Activated CD4-positive, alpha-beta T cell treated with anti-CD3 and anti-CD28 coated beads for 36 hours (primary cell): ENCODE measurements at places on chromosomes 1 and 21. TPM values are rescaled to one million over a fixed set of nuclear protein-coding genes. Genes with fewer than 3 reads are reported as not detected.

DNA sequence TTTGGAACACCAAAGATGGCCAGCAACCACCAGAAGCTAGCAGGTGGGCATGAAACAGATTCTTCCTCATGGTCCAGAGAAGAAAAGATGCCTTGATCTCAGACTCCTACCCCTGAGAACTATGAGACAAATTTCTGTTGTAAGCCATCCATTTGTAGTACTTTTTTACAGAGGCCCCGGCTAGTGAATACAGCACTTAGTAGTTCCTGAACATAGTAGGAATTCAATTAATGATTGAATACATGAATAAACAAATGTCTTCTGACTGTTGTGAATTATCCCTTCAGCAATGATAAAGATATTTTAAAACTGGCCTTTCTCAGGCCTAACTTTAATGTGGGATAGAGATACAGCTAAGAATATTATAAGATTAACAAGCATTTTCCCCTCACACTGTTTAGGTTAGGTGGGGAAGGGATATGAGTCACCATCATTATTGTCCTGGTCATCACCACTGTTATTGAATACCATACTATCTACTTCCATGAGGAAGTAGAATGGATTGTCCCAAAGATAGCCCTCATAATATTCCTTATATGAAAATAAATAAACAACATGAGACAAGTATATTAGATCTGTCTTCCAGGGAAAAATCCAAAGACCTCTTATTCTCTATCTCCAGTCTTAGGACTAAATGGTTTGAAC lies 51.4 kb downstream of the ADCY10 start:
- DNase-seq = no peak

GRCh38 chr1:221743416-221744208 lies 1.7 kb upstream of the DUSP10 start:
- DNase-seq = no peak

DNA sequence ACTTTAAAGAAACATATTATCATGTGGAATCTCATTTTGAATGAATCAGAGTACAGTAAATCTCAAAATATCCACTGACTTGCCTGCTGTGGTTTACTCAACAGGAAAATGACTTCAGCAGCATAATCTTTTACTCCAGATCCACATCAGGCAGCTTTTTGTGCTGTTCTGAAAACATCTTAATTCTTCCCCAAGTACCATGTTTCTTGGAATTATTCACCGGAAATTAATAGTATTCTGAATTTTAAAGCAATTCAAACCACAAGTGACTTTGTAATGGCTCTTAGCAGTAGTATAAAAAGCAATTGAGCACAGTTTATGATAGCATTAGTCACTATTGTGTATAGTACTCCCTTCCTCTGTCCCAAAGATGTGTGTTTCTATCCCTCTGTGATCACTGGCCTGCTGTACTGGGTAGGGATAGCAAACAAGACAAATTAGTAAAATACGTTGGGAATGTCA lies 64.2 kb upstream of the ERRFI1 start:
- DNase-seq = no peak

DNA sequence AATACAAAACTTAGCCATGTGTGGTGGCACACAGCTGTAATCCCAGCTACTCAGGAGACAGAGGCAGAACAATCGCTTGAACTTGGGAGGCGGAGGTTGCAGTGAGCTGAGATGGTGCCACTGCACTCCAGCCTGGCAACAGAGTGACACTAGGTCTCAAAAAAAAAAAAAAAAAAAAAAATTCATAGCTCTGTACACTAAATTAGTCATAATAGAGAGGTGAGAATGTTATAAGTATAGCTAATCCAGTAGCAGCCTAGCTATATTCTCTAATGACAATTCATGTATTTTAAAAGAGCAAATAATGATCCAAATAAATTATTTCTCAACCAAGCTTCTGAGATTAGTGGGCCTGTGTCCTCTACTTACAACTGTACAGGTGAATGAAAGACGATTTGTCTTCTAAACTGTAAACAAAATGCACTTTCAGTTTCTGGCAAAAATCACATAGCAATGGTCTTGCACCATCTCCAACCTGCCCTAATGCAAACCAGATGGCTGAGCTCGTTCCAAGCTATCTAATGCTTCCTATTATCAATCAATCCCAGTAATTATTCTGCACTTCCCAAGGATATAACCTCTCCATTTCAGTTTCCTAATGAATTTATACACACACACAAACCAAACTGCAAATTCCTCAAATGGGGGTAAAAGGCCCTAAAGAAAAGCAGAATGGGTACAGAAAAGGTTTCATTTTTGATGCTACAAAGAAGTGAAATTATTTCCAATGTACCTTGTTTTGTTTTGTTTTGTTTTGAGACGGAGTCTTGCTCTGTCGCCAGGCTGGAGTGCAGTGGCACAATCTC lies 56.5 kb downstream of the GATAD2B start:
- no peak for DNase-seq

DNA sequence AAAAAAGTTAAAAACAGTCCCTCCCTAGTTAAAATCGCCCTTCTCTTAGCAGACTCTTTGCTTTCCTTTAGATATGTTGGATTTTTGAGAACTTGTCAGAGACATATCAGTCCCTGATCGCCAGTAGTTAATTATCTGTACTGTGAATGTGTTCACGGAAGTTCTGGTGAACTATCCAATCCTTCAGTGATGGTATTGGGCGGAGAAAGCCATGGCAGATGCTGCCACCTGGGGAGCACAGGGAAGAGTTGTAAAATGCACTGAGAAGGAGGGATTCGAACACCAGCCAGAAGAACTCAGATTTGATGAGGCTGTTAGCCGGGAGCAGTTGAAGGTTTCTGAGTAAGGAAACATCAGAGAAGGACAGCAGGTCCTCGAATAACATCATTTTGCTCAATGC lies 17.5 kb upstream of the KIF14 start:
- no peak for DNase-seq

DNA sequence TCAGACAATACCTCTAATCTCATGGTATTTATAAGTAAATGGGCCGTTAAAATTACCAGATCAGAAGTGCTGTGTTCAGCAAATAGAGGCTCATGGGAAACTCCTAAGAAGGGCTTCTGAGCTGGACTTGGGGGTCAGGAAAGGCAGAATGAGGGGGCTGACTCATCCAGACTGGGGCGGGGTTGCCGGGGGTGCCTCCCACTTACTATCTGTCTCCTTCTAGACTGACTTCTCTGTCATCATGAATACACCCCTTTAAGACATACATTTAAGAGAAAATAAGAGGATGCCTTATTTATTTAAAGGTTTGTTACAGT lies 96.0 kb upstream of the ERRFI1 start:
- no peak for DNase-seq

DNA sequence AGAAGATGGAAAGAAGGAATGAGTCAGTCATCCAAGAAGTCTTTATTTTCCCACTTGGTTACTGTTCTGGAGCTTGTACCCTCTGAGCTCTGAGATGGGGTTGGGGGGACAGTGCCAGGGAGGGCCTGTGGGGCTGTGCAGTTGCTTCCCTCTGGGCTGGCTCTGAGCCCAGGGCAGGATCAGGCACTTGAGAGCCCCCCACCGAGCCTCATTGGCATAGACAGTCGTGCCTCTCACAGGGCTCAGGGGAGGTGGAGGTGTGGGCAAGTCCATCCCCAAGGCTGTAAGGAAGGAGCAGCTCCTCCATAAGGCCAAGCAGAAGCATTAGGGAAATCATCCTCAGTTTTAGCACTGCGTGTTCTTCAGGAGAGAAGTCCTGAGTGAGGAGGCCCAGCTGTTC lies 2.5 kb upstream of the ARL8A start:
- DNase-seq = peak; percentile 16

DNA sequence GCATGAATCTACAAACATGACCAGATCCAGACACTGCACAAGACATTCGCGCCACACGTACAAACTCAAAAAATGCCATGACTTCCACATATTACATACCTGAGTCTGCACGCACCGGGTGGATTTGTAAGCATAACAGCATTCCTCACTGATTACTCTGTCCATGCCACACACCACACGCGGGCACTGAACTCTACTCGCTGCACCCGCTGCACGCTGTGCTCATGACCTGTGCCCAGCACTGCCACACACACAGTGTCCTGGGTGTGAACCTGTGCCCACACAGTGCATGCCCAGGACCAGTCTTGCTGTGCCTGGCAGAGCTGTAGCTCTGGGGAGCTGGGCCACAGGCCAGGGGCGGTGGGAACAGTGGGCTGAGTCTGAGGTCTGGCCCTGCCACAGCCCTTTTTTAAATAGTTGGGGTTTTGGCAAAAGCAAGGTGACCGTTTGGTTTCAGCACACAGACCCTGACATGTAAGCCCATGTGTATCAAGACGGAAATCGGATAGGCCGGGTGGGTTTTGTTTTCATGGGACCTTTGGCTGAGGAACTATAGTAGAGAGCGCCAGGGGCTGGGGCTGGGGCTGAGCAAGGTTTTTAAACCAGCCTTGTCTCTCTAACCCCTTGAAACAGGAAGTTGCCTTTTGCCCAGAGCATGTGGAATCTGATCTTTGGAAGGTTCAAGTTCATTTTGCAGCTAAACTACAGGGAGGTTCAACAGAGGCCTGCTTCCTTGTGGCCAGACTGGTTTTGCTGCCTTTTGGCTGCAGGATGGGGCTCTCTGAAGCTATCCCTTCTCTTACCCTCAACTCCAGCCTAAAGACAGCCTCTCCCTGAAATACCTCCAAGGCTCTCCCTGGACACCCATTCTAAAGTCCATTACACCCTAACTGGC lies 12.3 kb upstream of the GOLT1A start:
- DNase-seq = no peak

DNA sequence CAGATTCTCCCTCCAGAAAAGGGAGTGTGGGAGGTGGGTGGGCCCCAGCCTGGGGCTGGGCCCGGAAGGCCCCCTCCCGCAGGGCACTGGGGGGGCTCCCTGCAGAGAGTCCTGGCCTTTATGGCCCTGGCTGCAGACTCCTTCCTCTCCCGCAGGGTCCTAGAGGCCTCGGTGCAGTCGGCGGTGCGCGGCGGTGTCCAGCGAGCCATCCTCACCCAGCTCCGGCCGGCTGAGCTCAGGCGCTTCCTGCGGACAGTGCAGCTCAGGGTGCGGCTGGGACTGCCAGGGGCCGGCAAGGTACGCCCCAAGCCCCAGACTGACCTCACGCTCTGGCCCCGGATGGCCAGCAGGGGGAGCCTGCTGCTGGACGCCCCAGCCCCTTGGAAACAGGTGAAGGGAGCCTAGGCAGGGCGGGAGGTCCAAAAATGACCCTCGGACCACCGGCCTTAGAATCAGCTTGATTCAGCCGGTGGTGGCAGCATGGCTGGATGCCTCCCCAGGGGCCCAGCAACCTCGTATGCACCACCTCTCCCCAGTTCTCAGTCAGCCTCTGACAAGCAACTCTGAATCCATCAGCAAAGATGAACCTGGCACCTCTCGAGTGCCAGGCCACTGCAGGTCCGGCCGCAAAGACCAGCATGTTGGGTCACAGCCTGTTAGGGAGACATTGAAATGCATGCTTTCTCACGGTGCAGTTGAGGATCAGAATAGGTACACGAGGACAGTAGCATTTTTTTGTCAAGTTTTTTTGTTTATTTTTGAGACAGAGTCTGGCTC lies 20.6 kb downstream of the MTHFR start:
- DNase-seq = peak; percentile 62

DNA sequence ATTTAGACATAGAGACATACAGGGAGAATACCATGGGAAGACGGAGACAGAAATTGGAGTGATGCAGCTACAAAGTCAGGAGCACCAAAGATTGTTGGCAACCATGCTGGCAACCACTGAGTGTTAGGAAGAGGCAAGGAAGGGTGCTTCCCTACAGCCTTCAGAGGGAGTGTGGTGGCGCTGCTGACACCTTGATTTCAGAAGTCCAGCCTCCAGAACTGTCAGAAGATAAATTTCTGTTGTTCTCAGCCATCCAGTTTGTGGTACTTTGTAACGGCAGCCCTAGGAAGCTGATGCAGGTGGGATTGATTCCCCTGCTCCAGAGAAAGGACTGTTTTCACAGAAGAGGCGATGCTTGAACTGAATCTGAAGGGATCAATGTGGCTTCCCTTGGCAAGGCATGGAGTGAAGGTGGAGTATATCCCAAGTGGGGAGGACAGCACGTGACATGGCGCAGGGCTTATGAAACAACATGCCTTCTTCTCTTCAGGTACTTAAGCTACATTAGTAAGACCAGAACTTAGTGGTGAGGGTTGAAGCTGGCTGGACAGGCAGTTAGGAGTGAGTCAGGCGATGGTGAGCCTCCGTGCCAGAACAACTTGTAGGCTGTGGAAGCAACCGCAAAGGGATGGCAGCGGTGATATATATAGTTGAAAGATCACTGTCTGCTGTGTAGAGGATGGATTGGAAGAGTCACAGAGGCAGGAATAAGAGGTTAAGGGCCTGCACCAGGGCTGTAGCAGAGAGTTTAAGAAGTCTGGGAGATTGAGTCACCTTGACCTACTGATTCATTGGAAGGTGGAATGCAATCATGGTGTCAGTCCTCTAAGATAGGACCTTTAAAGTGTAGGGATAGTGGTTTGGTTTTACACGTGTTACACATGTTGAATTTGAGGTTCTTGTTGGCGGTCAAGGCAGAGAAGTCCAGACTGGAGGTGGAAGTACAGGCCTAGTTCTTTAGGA lies 2.1 kb downstream of the LEPR start:
- DNase-seq = no peak

GRCh38 chr1:111475701-111476100 lies 1.9 kb downstream of the C1orf162 start:
- DNase-seq = peak; percentile 58

- no peak for DNase-seq
Observed at GRCh38 chr1:163047951-163048659, 21.1 kb upstream of the RGS4 start.

DNA sequence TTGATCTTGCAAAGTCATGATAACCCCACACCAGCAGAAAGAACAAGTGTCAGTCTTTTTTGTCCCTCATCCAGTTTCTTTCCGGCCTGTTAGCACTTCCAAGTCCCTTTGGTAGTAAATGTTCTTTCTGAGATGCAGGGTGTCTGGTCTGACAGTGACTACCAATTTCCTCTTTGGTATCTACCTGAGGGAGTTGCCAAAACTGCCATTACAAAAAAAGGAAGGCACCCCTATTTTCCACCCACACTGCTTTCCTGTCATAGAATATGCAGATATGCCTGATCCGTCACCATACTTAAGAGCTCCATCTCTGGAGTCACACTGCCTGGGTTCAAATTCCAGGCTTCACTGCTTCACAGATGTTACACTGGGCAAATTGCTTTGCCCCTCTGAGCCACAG lies 72.4 kb downstream of the ZNF281 start:
- no peak for DNase-seq

The PINK1 gene
- 3.2 TPM for total RNA-seq

The FAM72A gene
- total RNA-seq = 34.8 TPM

The SYTL1 gene
- 21.4 TPM for total RNA-seq

The TRIM17 gene
- 1.2 TPM for total RNA-seq

The SLAMF9 gene
- not detected for total RNA-seq

The CSF3R gene
- total RNA-seq = 0.33 TPM
